Inflammatory macrophage (primary cell): ENCODE measurements at places on chromosomes 11 and 22.

DNA sequence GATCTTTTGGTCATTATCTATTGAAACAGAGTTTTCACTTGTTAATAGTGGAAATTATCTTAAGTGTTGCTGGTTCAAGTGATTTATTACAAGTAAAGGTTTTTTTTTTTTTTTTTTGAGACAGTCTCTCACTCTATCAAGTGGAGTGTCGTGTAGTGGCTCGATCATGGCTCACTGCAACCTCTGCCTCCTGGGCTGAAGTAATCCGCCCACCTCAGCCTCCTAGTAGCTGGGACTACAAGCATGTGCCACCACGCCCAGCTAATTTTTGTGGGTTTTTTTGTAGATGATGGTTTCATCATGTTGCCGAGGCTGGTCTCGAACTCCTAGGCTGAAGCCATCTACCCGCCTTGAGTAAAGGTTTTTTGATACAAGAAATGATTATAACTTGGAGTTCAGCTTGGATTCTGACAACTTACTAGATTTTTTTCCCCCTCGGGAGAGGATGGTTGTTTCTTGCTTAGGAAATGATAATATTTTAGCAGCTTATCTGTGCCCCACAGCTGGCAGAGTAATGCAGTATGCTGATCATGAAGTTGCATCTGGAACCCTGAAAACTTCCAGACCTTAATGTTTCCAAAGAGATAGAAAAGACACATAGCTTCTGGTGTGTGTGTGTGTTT is 68.9 kb downstream of the MTMR3 start:
- peak; percentile 47 for DNase-seq

- peak; percentile 93 for DNase-seq
Measured at GRCh38 chr11:85913513-85913912, 58.3 kb downstream of the CCDC83 start.

- no peak for DNase-seq
Measured at GRCh38 chr11:37142591-37142990, 544.6 kb upstream of the RAG2 start.

GRCh38 chr22:19429950-19430889 is 1.3 kb downstream of the HIRA start:
- DNase-seq: peak; percentile 48

- DNase-seq: no peak
Measured at GRCh38 chr22:38240734-38241252, 32.0 kb downstream of the TMEM184B start.

- DNase-seq: no peak
Measured at GRCh38 chr11:69454018-69454417, 27.4 kb upstream of the LINC01488 start.

DNA sequence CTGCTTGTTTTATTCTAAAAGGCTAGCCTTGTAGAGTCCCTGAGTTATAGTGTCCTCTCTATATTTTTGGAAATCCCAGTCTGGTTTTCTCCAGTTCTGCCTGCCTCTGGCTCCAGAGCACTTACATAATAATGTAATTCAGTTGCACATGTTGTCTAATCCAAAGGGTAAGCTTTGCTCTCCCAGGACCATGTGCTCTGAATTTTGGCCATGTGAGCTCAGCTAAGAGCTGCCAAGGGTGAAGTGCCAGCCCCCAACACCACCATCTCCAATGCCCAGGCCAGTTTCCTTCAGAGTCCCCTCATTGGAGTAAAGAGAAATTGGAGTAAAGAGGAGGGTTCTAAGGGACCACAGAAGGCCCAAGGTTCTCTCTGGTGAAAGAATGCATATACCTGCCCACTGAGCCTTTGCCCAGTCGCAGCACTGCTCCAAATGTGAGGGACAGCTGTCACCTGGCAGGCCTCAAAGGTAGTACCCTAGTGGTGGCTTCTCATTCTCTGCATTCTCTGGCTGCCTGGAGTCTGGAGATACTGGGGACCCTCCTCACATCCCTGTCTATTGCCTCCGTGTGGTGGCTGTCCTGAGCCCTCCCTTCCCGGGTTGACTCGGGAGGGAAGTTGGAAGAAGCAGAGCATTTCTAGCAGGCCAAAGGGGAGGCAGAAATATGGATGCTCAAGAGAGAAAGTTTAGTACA is 4.9 kb downstream of the CRY2 start:
- DNase-seq: no peak

GRCh38 chr11:44502506-44502905 is 63.0 kb upstream of the CD82 start:
- DNase-seq: no peak

DNA sequence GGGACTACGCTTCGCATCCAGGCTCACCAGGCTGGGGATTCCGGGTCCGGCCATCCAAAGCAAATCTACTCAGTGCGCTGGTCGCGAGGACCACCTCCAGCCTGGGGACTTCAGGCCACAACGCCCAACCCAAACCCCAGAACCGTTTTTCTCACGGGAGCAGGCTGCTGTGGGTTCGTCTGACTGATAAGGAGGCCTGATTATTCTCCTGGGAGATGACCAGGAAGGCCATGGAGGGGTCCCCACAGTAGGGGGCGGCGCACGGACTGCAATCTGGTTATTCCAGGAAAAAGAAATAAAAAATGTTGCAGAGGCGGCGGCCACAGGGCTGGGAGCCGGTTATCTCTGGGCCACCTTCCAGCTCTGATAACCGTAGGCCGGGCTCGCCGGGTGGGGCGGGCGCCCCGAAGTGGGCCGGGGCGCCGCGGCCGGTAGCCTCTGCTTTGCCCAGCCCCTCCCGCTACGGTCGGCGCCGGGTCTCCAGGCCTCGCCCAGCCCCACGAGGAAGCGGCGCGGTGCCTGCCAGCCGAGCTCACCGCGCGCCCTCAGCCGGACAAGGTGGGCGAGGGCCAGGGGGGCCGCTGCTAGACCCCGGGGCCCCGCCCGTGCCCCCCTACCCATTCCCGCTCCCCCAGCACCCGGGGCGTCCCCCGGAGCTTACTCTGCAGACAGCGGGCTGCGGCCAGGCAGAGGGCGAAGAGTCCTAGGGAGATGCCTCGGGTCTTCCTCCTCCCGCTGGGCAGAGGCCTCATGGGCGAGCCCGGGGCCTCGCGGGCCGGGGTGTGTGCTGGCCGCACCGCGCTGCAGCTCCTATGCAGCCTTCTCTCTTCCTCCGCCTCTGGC is 446 bp downstream of the VSTM5 start:
- DNase-seq: no peak

GRCh38 chr11:85132851-85133585 is 494.1 kb downstream of the DLG2 start:
- DNase-seq: no peak

DNA sequence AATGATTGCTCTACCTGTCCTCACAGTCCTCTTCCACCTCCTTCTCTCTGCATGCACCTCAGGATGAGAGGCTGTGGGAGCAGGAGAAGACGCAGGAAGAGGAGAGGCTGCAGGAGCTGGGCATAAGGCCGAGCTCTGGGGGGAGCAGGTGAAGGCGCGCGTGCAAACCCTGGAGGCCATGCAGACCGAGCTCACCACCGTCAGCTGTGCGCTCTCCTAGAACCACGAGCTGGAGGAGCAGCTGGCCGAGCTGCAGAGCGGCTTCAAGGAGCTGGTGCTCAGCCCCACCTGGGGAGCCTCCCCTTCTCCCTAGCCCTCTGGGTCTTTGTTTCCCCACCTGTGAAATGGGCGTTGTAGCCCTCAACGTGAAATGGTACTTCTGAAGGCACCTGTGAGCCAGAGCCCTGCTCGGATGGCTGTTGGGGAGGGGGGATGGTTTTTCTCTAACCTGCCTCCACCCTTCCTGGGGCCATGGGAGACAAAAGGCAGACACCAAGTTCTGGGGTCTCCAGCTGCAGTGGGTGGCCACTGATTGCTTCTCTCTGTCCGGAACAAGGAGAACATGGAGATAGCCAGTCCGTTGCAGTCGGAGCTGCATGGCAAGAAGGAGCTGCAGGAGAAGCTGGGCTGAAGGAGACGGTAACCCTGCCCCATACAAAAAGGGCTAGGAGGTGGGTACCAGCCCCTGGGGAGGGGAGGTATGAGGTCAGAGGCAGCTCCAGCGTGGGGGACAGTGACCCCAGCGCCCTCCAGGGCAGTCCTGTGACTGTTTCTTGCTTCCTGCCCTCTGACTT is 65.2 kb upstream of the A4GALT start:
- DNase-seq: no peak

DNA sequence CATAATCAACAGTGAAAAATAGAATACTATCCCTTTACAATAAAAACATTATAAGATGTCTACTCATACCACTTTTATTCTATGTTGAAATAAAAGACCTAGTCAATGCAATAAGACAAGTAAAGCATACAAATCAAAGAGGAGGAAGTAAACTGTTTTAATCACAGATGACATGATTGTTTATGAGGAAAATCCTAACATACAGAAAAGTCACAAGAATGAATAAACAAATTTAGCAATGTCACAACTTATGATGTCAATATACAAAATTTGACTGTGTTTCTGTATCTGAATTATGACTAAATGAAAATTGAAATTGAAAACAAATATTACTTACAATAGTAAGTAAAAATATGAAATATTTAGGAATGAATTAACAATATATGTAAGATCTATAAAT is 221.9 kb upstream of the GRIA4 start:
- DNase-seq: no peak

- no peak for DNase-seq
Measured at GRCh38 chr11:121300313-121300971, 7.9 kb downstream of the SC5D start.

GRCh38 chr11:8086001-8086479 is 5.0 kb downstream of the TUB start:
- DNase-seq: no peak

- DNase-seq: no peak
Measured at GRCh38 chr11:62926680-62927455, 5.7 kb upstream of the CHRM1 start.

GRCh38 chr11:3914805-3915204 is 59.3 kb downstream of the STIM1 start:
- peak; percentile 63 for DNase-seq

GRCh38 chr11:67056267-67057204 is at the start of gene RHOD:
RHOD (plus strand) TSS chr11:67056847; CDS start chr11:67056903, 56 bp downstream.
- no peak for DNase-seq

DNA sequence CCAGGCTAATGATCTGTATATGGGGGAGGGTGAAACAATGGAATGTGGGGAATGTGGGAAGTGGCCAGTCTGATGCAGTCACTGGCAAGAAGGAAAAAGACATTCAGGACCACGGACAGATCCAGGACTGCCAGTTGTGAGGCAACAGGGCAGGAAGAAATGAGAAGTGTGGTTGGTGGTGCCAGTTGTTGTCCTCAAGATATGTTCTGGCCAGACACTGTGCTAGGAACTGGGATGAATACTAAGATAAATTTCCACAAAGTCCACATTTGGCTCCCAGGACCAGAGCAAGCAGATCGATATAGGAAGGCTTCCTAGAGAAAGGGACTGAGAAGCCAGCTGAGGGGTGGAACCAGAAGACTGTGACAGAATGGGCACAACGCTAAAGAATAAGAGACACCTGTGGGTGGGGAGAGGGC is 6.8 kb upstream of the TPBGL start:
- peak; percentile 79 for DNase-seq

- no peak for DNase-seq
Measured at GRCh38 chr11:789943-790342, at the start of gene CEND1. CEND1 (minus strand) TSS chr11:790090; CDS start chr11:788576, 1,514 bp downstream.

GRCh38 chr11:134120921-134121526 is 52.2 kb downstream of the JAM3 start:
- DNase-seq: no peak

DNA sequence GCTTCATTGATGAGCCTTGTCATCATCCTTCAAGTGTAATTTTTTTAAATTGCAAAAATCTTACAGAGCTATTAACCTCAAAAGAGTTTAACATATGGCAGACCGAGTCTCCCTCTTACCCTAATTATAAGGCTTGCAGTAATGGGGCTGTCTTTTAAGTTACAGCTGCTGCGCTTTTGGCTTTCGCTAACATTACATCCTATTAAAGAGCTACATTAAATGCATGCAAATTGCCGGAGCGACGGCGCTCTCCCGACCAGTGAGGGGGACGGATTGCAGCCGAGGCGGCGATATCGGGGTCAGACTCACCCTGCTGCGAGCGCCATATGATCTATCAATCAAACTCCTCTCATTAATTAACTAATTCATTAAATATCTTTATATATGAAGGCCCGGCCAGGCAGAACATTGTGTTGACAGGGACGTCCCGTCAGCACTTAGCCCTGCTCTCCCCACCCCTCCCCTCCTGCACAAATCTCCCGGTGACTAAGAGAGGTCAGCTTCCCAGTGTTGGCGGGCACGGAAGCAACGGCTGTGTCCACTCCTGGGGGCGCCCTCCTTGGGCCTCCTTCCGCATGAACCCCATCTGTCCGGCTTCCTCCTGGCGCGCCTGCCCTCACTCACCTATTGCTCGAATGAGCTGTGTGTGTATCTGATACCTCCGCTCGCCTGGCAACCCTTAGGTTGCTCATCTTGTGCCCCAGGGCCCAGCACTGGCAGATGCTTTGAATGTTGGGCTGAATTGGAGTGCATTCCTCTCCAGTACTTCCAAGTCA is 156.0 kb upstream of the CADM1 start:
- DNase-seq: peak; percentile 8

- no peak for DNase-seq
Measured at GRCh38 chr11:74400606-74401005, 2.4 kb upstream of the PGM2L1 start.

DNA sequence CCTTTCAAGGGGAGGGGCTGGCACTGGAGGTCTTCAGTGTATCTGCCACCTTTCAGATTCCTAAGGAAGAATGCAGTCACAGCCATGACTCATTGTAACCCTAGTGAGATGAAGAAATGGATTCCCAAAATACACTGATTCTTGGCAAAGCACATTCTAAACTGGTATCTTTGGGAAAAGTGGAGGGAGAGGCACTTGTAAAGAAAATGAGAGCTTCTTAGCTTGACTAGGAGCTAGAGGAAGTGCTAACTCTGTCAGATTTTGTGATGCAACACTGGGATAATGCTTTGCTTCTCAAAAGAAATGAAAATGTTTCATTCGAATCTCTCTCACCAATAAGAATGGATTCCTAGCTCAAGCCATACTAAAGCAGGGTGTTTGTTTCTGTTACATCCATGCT is 14.3 kb downstream of the NRIP3 start:
- peak; percentile 54 for DNase-seq

DNA sequence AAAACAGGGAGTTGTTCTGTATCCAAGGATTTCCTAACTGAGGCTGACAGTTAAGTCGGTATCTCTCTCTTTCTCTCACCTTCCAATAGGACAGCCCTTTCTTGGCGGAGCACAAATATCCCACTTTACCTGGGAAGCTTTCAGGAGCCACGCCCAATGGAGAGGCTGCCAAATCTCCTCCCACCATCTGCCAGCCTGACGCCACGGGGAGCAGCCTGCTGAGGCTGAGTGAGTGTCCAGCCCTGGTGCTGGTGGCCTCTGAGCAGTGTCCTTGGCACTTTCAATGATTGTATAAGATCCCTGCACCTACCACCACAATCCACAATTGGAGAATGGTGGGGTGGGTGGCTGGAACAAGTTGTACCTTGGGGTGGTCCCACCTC is 33.7 kb downstream of the CYB5R2 start:
- DNase-seq: no peak

GRCh38 chr11:75955443-75955842 is 140.4 kb downstream of the UVRAG start:
- DNase-seq: no peak

GRCh38 chr22:40585310-40585751 is 51.2 kb downstream of the MRTFA start:
- no peak for DNase-seq
